GOT3 (cell line): ENCODE measurements at places on chromosomes 1 and 21.

DNA sequence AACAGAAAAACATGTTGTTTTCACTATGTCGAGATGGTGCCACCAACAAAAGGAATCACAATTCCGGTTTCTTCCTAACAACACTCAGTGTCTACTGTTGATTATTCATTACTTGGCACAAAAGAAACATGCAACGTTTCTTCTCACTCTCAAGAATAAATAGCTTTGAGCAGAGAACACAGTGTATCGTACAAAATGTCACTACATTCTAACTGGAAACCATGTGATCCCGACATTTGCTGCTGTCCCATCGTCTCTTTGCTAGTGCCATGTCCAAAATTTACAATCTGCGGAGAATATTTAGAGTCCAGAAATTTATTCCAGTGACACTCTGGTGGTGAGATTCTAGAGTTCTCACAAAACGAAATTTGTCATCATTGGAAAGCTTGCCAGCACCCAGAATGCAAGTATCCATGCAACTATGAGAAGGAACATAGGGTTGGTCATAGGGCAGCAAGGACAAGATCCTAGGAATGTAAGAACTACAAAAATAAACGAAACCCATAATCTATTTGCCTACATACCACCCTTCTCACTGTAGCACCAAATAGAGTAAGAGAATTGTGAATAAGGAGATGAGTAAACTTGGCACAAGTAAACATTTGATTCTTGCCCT lies 505.1 kb downstream of the LTN1 start:
- no peak for DNase-seq

DNA sequence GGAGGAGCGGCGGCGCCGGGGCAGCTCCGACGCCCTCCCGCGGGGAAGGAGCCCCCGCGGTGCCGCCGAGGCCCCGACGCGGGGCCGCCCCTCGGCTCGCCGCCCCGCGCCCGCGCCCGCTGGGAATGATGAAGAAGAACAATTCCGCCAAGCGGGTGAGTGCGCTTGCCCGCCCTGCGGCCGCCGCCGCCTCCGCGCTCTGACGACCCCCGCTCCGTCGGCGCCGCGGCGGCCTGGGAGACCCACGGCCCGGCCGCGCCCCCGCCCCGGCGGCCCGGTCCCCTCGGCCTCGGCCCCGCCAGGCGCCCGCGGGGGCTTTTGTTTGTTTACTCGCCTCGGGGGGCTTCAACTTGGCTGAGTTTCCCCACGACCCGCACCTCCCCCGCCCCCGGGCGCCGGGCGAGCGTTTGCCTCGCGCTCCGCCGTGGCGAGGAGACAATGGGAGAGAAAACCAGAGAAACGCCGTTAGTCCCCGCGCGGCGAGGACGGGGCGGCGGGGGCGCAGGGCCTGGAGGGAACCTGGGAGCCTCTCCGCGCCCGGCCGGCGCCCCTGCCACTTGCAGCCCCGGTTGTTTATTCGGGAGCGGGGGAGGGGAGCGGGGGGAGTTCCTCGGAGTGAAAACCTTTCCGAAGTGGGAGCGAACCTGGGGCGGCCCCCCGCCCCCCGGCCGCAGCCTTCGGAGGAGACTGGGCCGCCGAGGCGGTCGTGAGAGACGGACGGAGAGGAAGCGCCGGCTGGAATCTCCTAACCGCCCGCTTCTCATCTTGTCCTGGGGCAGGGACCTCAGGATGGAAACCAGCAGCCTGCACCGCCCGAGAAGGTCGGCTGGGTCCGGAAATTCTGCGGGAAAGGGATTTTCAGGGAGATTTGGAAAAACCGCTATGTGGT lies 661 bp downstream of the PLEKHO1 start:
- no peak for DNase-seq

GRCh38 chr1:248873993-248874533 lies 15.2 kb upstream of the ZNF692 start:
- DNase-seq: peak; percentile 88

- no peak for DNase-seq
These were observed 948 bp downstream of the PRUNE1 start for GRCh38 chr1:151009206-151009587.

DNA sequence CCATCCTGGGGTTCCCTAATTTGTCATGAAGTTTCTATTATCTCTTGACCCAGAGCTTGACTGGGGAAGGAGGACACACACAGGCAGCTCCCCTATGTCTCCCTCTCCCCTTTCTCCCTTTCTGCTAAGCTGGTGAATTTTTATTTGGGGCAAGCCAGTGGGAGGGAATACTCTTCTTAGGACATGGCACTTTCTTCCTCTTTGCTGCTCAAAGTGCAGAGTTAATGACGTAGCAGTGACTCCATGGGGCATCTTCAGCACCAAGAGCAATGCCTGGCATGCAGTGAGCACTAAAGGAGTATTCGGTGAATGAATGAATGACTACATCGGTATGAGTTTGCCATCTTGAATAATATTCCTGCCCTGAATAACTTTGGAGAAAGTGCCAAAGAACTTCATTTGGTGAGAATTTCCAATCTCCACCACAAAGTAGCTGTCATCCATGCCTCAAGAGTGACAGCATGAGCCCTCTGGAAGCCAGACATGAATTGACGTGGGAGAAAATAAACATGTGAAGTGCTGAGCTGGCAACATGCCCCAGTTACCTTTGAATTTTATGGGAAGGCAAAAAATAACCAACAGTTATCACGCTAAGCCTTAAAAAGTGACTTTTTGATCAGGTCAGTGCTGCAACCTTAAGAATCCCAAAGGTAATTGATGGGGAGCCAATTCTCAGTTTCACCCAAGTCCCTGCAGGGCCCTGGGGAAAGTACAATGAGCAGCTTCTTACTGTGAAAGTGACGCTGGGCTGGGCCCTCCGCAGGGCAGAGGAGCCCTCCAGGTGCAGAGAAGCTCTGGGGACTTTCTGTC lies 22.1 kb upstream of the ATF3 start:
- no peak for DNase-seq

GRCh38 chr1:115215703-115216521 lies 122.1 kb downstream of the NGF start:
- DNase-seq: no peak

- no peak for DNase-seq
These were observed 1.5 kb downstream of the TNFSF18 start for GRCh38 chr1:173049322-173049633.

- no peak for DNase-seq
These were observed 1.2 kb downstream of the EFHD2 start for GRCh38 chr1:15410884-15411245.

DNA sequence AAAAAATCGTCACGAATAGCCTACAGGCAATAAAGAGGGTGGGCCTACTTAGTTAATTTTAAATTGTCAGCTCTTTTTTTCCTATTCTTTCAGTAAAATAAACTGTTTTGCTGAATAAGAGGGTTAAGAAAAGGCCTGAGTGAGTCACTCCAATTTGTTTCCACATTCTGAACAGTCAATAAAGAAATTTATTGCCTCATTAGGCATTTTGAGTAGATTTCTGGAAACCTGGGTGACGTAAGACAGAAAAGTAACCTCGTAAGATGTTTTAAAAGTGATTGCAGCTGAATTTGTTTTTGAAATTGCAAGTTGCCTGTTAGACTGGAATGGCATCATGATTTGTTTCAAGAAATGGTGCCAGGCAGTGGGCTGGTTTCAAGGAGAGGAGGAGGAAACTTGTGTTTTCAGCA lies 439.3 kb downstream of the USP25 start:
- no peak for DNase-seq

DNA sequence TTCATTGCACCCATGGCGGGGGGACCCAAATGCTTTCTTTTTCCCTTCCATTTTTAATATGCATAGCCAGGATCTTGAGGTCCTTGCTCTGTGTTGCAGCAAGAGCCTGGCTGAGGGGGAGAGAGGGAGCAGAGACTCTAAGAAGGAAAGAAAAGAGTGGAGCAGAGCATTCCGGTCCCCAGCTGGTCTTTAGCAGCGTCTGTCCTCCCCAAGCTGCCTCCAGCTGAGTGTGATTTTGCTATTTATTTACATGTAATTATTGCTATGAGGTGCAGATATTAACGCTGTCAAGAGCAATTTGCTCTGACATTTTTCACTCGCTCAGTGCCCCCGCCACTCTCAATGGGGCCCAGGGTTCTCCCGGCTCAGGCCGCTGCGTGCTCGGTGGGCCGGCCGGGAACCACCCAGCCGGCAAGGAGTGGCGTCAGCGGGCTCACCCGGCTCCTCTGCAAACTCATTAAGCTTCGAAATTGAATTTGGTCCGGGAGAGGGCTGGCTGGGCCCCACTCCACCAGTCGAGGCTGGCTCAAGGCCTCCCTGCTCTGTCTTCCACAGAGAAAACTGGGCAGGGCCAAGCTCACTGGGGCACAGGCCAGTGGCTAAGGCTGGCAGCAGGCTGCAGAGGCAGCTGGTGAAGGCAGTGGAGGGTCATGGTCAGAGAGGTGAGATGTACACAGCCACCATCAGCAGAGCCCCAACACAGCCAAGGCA lies 93.2 kb downstream of the PAX7 start:
- DNase-seq: no peak
